Activated CD4-positive, alpha-beta memory T cell treated with anti-CD3 and anti-CD28 coated beads for 36 hours (primary cell): ENCODE measurements at places on chromosomes 11 and 22.
A peak's percentile ranks its signal among the peaks of the same experiment; 100 is the strongest.

DNA sequence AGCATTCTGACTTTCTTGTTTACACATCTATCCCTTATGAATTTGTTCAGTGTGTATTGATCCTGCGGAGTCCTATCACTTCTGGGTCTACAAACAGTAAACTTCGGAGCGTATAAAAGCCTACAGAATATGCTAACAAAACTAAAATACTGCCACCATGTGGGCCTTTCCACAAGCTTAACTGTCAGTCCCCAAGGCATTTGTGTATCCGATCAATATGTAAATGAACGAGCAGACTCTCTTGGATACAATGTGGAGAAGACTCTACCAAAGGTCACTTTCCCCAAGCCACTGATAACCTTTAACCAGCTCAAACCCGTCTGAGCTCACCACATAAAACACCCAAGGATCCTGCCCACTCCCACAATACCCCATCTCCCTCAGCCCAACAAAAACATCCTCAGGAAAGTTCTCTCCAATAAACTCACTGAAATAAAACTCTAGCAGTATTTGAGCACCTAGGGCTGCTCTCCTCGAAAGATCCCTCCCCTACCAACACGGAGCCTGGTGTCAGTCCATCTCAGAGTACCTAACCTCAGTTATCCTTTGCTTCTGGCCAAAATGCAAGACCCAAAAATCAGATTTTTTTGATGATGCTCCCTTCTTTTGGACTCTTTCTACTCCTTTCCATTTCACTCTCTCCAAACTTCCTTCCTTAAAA lies 17.8 kb downstream of the ADA2 start:
- no peak for DNase-seq

DNA sequence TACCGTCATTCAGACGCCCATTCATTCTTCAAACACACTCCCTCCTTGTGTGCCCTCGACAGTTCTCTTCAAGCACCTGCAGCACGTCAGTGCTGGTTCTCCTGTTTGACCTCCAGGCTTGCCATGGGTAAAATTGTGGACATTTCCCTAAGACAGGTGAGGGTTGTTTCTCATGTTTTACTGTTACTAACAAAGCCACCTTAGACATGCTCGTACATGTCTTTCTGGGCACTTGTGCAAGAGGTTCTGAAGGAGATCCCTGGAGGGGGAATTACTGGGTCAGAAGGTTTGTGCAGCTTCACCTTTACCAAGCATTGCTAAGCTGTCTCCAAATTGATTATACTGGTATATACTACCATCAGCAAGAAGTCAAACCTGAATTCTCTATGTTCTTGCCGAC lies 189.7 kb upstream of the TMEM45B start:
- DNase-seq: no peak

DNA sequence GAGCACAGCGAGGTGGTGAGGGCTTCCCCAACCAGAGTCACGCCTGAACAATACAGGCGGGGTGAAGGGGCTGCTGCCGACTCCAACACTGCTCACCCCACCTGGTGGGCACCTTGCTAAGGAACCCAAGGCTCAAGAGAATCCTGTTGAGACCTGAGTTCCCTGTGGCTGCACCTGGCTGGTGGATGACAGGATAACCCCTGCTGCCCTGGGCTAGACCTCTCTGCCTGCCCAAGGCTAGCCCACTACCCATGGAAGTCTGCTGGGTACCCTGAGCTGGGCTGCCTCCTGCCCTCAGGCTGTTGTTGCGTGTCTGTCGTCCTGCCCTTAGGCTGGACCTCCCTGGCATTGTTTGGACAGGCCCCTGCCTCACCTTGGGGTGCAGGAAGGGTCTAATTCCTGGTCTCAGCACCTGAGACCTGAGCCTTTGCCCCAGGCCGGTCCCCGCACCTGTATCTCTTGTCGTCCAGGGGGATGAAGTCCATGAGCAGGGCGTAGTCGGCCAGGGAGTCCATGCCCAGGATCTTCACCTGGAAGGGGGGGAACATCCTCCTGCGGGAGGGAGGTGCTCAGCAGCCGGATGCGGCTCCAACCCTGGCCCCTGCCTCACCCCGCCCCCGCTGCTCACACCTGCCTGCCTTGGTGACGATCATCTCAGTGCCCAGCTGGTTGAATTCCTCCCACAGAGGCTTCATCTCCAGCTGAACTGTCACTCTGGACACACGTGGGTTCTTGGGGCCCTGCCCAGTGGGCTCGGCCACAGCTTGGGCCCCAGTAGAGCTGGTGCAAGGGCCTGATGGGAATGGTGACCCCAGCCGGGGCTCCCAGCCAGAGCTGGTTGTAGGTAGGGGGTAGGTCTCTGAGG lies 4.9 kb upstream of the NUDT8 start:
- DNase-seq: no peak

DNA sequence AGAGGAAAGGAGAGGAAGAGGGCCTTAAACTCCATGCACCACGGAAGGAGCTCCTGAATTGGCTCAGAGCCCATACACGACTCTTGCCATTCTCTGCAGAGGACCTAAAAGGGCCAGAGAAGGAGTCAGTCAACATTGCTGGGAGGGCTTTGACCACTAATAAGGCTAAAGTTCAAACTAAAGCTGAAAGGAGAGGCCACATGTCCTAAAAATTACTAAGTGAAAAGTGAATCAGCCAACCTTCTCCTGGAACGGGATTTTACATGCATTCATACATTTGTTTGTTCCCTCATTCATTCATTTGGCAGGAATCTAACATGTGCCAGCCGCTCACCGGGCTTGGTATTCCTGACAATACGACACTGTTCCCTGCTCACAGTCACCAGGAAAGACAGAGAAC lies 10.5 kb downstream of the CLMP start:
- DNase-seq: no peak

- no peak for DNase-seq
Measured at GRCh38 chr11:88487646-88488045, 150.1 kb upstream of the CTSC start.

GRCh38 chr11:128901653-128902514 lies 10.7 kb downstream of the KCNJ5 start:
- no peak for DNase-seq

GRCh38 chr11:16964501-16964900 lies 49.7 kb downstream of the PLEKHA7 start:
- DNase-seq: no peak

GRCh38 chr22:20653795-20654342 lies 120.0 kb upstream of the SERPIND1 start:
- DNase-seq: no peak

DNA sequence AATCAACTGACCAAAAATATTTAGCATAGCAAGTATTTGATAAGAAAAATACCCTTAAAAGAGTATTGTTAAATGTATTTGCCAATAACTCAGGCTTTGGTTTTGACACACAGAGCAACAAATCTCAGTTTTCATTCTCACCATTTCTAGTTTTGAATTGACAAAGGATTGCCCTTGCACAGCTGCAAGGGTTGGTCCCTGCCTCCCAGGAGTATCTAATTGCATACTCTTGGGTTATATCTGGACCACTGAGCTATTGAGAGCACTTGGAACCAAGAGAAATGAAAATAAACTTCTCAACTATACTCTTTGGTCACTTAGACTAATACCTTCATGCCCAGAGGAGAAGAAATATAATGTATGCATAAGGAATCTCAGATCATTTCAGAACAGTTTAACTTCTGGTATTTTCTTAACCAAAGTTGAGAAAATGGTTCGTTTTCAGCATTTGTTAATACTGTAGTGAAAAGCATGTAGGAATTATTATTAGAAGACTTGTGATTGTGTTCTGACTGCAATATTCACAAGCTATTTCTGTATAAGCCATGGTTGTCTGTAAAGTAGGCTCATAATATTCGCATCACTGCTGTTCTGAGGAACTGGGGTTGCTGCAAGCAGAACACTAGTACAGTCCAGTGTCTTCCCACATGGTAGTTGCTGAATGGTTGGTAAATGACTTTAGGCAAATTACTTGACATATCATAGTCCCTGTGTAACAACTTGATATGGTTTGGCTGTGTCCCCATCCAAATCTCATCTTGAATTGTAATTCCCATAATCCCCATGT lies 7.9 kb downstream of the C2CD3 start:
- no peak for DNase-seq

DNA sequence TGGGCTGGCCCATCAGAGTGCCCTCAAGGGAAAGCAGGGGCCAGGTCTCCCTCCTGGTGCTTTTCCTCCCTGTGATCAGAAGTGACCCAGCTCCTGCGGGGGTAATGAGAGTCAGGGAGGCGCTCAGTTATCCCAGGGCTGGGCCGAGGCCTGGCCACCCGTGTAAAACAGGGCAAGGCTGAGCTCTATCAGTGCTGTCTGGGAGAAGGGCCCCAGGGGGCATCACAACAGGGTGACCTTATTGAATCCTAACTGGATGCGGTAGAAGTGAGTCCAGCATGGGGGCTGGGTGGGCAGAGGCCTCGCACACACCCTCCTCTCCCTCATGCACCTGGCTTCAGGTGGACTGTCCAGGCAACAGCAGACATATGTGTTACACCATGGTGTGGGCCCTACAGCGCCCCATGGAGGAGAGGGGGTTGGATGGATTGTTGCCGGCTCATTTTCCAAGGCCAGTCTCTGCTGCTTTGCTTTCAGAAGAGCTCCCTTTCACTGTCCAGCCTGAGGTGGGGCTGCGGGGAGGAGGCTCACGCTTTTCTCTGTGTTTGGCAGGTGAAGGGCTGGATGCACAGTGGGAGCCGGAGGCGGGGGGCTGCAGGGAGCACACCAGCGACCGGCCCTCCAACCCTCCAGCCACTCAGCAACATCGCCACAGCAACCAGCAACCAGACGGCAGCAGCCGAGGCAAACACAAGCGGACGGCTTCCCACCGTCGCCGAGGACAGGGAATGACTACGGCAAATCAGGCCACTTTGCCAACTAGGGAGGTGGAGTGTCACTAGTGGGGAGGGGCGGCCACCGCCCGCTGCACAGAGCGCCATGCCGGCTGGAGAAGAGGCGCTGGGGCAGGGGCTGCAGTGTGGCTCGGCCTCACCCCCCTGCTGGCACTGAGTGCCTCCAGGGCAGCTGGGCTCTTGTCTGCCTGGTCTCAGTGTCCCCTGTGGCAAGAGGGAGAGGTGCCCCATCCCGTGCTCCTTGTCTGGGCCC lies 24.7 kb downstream of the GNAZ start:
- DNase-seq: no peak

DNA sequence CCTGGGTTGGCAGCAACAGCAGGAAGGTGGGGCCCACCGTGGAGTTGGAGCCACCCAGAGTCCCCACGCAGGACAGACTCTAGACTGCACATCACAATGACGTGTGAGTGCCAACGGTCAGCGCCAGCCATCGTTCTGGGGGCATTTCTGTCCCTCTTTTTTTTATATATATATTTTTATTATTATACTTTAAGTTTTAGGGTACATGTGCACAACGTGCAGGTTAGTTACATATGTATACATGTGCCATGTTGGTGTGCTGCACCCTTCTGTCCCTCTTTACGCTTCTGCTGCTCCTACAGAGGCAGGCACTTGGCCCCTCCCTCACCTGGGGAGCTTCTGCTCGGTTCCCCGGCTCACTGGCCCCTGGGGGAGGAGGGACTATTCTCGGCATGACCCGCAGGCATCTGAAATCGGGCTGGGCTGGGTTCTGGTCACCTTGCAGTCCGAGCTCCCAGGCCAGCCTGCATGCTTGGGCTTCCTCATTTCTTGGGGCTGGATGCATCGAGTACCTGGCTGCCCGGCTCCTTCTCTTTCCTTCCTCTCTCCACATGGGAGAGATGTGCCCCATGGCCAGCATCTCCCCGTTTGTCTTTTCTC lies 787.4 kb downstream of the TBC1D22A start:
- DNase-seq: no peak

- no peak for DNase-seq
Measured at GRCh38 chr11:36333897-36334296, 37.8 kb downstream of the PRR5L start.

DNA sequence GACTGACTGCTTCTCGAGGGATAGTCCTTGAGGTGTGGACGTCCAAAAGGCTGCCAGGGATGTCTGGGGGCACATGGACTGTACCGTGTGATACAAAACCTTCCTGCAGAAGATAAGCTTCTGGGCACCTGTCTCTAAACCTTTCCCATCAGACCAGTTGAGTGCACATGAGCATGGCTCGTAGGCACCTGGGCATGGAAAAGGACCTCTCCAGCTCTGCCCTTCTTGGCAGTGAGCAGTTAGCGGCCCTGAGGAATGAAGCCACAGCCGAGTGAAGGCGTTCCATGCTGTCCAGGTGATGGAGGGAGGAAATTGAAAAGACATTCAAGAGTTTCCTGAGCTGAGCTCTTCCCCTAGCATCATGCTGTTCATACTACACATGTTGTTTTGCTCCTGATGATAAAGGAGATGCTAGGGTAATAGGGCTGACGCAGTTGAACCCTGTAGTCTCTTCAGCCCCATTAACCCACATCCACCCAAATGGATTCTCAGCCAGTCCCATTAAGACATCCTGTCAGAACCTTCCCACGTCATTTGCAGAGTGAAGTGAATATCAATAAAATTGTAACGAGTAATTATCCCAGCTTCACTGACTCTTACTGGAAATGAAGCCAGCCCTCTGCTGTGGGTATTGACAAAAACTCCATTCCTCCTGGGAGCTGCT lies 138.6 kb downstream of the KIRREL3 start:
- no peak for DNase-seq

GRCh38 chr11:134700101-134700640 lies 288.1 kb upstream of the B3GAT1 start:
- no peak for DNase-seq

DNA sequence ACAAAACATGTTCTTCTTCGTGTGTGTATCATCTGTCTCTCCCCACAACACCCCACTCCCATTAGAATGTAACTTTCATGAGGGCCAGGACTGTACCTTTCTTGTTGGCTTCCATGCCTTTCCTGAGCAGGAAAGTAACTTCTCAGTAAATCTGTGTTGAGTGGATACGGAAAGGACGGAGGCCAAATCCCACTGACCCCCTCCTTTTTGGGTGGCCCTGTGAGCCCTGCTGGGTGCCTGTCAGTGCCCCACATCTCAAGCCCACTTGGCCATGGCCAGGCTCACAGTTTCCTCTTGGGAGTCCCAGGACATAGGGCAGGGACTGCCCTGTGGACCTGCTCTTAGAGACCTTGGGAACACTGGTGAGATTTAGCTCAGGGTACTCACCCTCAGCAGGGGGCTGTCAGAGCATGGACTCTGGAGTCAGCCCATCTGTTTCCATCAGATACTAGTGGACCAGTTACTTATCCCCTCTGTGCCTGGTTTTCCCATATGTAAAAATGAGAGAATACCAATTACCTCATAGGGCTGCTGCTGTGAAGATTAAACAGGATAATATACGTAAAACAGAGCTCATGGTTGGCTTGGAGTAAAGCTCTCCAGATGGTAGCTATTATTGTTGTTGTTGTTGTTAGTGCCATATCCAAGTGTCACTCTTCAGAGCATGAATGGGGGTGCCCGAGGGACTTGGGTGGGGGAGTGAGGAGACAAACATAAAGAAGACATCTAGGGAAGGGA lies 1.0 kb upstream of the C11orf96 start:
- no peak for DNase-seq

GRCh38 chr22:47333625-47334024 lies 571.2 kb downstream of the TBC1D22A start:
- no peak for DNase-seq

GRCh38 chr22:42934338-42934737 lies 77.3 kb upstream of the ARFGAP3 start:
- DNase-seq: peak; percentile 12

DNA sequence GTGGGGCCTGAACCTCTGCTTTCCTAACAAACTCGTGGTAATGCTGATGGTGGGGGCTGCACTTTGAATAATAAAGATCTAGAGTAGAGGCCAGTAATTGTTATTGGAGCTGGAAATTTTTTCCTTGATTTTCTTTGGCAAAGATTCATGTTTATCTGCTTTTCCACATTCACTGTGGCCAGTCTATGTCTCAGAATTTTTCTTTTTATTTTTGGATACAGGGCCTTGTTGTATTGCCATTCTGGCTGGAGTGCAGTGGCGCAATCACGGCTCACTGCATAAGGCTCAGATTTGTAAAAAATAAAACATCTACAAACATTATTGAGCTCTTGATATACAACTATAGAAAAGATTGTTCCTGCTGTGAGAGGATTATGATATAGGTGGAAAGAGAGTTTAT lies 1.6 kb downstream of the TMEM135 start:
- no peak for DNase-seq
